ENCODE measurements at places on chromosomes 1 and 21.

DNA sequence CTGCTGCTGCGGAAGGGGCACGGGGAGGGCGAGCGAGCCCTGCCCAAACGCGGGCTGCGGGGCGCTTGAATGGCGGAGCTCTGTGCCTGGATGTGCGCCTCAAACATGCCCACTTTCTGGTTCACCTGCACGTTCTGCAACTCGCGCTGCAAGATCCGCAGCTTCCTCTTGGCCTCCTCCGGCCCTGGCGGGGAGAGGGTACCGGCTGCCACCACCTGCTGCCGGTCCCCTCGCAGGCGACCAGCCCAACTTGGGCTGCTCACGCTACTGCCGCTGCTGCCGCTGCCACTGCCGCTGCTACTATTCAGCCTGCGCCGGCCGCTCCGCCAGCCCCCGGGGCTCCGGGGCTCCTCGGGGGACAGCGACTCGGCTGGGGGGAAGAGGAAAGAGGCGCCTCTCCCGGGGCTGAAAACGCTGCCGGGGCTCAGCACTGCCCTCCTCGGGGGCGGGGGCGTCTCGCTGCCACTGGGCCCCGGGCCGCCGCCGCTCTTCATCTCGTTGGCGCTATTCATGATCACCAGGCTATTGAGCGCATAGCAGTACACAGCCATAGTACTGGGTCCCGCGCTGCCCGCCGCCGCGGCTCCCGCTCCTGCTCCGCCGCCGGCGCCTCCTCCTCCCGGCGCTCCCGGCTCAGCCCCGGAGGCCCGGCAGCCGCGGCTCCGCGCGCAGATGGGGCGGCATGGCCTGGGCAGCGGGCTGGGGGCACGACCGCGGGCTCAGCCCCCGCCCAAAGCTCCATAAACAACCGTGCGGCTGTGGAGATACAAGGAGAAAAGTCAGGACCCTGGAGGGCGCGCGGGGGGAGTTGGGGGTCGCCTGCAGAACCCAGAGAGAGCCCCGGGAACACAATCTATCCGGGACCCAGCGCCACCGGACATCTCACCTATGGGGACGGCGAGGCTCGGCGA is 1.9 kb downstream of the ITPKB start:
- peak; percentile 64 for DNase-seq

- DNase-seq, result peak; percentile 92
Measured at GRCh38 chr1:203556047-203556851, 62.3 kb downstream of the OPTC start.

GRCh38 chr21:38417726-38418125 is 80.6 kb downstream of the ERG start:
- DNase-seq, result no peak

DNA sequence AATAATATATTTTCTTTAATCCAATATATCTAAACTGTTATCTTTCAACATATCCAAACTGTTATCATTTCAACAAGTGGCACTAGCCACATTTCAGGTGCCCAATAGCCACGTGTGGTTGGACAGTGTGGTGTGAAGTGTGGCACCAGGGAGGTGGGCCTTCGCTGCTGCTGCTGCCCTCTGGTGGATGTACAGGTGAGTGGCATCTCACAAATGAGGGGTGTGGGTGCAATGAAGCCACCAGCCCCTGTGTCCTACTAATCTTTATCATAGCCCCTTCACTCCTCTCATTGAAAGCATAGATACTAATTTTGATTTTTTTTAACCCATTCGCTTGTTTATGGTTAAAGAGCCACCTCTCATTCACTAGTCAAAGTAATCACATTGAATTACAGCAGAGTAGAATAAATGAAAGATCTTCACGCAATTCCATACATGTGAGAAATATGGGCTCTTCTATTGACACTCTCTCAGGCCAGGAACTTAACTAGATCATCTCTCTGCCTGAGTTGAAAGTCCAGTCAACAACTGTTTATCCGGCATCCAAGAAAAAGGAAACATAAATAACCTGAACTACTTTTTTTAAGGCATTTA is 499.2 kb downstream of the OMA1 start:
- DNase-seq, result peak; percentile 4

DNA sequence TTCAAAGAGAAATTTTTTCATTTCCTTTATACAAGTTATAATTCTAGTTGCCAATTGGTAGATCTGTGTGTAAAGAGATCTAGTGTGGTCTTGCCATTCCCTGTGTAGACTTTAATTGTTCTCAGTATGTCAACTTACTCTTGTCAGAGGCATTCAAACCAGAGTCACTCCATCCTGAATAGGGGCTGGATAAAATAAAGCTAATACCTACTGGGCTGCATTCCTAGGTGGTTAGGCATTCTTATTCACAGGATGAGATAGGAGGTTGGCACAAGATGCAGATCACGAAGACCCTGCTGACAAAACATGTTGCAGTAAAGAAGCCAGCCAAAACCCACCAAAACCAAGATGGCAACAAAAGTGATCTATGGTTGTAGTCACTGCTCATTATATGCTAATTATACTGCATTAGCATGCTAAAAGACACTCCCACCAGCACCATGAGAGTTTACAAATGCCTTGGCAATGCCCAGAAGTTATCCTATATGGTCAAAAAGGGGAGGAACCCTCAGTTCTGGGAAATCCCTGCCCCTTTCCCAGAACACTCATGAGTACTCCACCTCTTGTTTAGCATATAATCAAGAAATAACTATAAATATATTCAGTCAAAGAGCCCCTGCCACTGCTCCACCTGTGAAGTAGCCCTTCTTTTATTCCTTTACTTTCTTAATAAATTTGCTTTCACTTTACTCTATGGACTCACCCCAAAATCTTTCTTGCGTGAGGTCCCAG is 74.0 kb upstream of the ADAMTS5 start:
- no peak for DNase-seq

- no peak for DNase-seq
Measured at GRCh38 chr1:41975850-41976569, 57.3 kb upstream of the HIVEP3 start.

GRCh38 chr1:2965676-2966075 is 55.6 kb upstream of the ACTRT2 start:
- no peak for DNase-seq

DNA sequence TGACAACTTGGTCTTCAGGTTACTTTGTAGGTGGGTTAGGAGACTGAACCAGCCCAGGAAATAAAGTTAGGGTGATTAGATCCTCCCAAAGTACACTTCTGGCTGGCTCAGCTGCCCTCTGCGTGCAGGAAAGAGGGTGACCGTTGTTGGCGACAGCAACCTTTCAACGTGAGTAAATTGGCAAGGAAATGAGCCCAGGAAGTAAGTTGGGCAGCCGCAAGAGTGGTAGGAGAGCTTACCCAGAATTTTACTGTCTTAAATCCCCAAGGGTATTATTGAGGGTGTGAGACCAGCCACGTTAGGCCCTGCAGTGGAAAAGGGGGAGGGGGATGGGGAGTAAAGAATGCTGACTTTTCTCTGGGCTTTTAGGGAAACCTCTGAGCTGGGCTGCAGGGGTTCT is 1.6 kb downstream of the TENT5C start:
- peak; percentile 15 for DNase-seq

DNA sequence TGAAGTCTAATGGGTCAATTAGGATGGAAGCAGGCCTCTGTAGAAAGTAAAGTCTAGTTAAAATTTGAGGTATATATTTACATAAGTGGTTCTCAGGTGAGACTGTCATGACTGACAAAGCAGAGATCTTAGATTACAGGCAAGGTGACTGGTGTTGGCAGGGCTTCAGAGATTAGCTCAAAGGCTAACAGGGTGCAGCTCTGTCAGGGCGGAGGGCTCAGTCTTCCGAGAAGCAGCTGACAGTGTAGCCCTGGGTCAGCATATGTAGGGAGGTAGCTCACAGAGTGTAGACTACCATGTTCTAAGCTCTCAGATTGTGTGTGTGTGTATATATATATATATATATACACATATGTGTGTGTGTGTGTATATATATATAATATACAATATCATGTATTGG is 54.7 kb downstream of the RBM11 start:
- DNase-seq, result no peak

GRCh38 chr1:167086768-167087167 is 3.4 kb downstream of the GPA33 start:
- no peak for DNase-seq

- peak; percentile 98 for DNase-seq
Measured at GRCh38 chr1:151909167-151910149, at the start of gene THEM4. Gene THEM4 (minus strand): TSS chr1:151909511. CDS start chr1:151909458, 53 bp downstream.

DNA sequence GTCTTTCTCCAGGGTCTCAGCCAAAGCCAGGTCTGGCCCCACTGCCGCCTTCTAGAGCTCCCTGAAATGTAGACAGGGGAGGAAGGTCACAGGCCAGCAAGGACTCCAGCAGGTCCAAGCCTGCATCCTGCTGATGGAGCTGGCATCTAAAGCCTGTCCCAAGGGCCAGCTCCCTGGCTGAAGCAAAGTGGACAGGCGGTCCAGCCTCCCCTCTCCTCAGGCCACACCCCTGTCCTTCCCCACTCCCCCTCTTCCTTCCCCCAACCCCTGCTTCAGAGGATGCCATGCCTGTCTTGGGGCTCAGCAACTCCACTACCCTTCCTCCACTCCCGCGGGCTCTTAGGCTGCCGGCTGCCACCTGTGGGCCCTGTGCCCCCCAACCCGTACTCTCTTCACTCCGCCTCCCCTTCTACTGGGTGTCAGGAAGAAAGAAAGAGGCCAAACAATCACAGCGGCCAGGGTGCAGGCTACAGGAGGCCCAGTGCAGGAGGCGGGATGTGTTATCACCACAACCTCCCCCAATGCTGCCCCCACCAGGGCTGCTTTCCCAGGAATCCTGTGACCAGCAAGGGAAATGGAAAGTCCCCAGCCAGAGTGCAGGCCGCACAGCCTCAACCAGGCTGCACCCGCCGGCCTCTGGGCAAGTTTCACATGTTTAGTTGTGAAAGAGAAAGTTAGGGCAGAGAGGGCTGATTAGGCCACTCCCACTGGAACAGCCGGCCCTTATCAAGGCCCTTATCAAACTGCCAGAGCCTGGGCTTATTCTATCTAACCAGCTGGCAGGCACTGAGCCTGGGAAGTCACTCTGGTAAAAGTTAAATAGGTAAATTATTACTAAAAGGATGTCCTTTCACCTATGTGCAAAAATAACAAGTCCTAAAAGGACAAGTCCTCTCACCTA is 34.1 kb downstream of the ACOT7 start:
- peak; percentile 36 for DNase-seq

DNA sequence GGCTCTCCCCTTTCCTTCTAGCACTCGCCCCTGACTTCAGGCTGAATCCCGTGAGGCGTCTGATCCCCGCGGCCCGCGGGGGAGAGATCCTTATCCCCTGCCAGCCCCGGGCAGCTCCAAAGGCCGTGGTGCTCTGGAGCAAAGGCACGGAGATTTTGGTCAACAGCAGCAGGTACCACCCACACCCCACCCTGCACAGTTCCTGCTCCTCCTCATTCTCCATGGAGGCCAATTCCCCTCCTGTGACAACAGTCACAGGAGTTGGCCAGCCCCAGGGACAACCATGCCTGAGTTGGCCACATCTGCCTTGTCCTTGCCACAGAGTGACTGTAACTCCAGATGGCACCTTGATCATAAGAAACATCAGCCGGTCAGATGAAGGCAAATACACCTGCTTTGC is 20.0 kb downstream of the TMEM81 start:
- DNase-seq, result no peak

- DNase-seq, result peak; percentile 91
Measured at GRCh38 chr21:16022921-16023320, 293.1 kb downstream of the USP25 start.

DNA sequence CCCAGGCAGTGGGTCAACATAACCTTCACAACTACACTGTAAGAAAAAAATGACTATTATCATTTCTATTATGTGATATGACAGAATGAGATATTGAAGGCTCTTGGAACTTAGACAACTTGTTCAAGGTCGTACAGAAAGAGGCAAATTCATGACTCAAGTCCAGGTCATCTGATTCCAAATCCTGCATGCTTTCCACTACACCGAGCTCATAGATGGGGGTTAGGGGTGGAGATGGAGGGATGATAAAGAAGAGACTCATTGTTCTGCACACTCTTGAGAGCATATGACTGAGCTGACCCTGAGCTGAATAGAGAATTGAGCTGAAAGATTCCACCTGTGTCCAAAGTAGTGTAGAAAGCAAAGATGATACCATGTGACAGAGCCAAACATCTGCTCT is 2.8 kb downstream of the FCRL6 start:
- no peak for DNase-seq

- DNase-seq, result no peak
Measured at GRCh38 chr1:68384872-68385411, 64.8 kb downstream of the RPE65 start.

- DNase-seq, result no peak
Measured at GRCh38 chr1:47495176-47495713, 57.4 kb downstream of the FOXD2 start.

GRCh38 chr1:7229186-7229585 is 443.9 kb downstream of the CAMTA1 start:
- DNase-seq, result no peak

DNA sequence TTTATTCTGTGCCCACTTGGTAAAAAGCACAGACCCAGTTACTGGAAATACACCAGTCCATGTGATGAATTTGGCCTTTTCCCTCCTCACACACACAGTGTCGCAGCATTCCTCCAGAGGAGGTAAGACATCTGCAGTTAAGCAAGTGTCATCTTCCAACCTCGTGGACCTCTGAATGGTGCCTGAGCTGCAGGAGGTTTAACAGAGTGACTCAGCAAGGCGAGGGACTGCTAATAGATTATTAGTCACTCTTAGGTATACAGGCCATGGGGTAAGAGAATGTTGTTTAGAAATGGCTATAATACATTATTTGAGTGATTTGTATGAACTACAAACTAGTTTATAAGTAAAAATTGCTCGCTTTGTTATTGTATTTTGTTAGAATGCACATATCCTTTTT is 8.6 kb upstream of the LRRC8B start:
- no peak for DNase-seq

- DNase-seq, result no peak
Measured at GRCh38 chr1:101013776-101014175, 11.8 kb downstream of the DPH5 start.

DNA sequence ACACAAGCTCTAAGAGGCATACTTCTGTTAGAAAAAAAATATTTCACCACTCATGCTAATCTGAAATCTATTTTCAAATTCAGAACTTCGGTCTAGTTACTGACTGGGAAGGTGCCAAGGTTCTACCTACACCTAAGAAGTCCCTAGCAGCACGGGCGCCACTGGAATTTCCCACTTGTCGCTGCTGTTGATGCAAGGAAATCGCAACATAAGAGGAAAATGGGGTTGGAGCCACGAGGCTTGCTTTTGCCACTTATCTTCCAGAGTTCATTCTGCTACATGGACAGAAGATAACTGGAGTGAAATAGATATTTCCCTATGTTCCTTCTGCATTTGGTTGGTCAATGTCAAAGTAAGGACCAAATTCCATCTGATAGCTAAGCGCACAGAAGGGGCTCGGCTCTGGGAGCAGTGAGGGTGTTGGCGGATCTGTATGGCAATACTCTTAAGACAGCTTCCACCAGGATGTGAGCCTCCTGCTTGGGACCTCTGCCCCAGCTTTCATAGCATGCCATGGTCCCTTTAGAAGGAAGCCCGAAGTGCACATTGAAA is 47.2 kb downstream of the RCAN1 start:
- DNase-seq, result no peak

GRCh38 chr1:32754317-32755097 is 51.9 kb upstream of the SYNC start:
- no peak for DNase-seq

All from muscle of leg (tissue), 16 donors.